ENCODE measurements at places on chromosomes 2 and 18.
A peak's percentile ranks its signal among the peaks of the same experiment; 100 is the strongest.

DNA sequence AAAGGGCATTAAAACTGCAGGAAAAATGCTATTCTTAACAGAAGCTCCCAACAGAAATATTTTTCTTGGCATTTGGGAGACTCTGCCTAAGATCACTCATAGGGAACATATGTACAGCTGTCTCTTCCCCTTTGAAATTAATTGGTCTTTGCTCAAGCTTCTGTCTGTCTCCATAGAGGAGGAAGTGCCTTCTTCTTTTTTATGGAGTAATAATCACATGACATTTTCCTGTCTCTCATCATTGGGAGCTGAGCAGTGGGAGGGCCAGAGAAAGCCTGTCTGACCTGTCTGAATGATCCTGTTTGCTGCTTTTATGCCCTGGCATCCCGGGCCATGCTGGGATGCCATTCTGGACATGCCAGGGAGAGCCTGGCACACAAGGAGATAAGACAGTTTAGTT lies 145.6 kb downstream of the AQP4 start:
- DNase-seq = no peak
- no peak overlapping the region for H3K4me3 ChIP-seq
- no peaks in the 10 kb centered on the region for H3K36me3 ChIP-seq

- H3K4me3 ChIP-seq = no peak overlapping the region
- H3K36me3 ChIP-seq = no peaks in the 10 kb centered on the region
- H3K27me3 ChIP-seq = no peaks in the 10 kb centered on the region
- DNase-seq = no peak
- no peaks in the 10 kb centered on the region for H3K4me1 ChIP-seq
Observed at GRCh38 chr2:175490360-175490791, 308.9 kb upstream of the ATP5MC3 start.

- no peak overlapping the region for H3K4me3 ChIP-seq
- no peaks in the 10 kb centered on the region for H3K27me3 ChIP-seq
- H3K36me3 ChIP-seq = no peaks in the 10 kb centered on the region
- peaks cover 17% of the 10 kb centered on the region for H3K4me1 ChIP-seq
Observed at GRCh38 chr2:189837326-189837725, 53.1 kb downstream of the PMS1 start.

GRCh38 chr2:179165356-179166000 lies 99.2 kb downstream of the SESTD1 start:
- no peak for DNase-seq
- no peaks in the 10 kb centered on the region for H3K36me3 ChIP-seq
- no peak overlapping the region for H3K27ac ChIP-seq
- no peaks in the 10 kb centered on the region for H3K27me3 ChIP-seq
- no peak overlapping the region for H3K4me3 ChIP-seq

DNA sequence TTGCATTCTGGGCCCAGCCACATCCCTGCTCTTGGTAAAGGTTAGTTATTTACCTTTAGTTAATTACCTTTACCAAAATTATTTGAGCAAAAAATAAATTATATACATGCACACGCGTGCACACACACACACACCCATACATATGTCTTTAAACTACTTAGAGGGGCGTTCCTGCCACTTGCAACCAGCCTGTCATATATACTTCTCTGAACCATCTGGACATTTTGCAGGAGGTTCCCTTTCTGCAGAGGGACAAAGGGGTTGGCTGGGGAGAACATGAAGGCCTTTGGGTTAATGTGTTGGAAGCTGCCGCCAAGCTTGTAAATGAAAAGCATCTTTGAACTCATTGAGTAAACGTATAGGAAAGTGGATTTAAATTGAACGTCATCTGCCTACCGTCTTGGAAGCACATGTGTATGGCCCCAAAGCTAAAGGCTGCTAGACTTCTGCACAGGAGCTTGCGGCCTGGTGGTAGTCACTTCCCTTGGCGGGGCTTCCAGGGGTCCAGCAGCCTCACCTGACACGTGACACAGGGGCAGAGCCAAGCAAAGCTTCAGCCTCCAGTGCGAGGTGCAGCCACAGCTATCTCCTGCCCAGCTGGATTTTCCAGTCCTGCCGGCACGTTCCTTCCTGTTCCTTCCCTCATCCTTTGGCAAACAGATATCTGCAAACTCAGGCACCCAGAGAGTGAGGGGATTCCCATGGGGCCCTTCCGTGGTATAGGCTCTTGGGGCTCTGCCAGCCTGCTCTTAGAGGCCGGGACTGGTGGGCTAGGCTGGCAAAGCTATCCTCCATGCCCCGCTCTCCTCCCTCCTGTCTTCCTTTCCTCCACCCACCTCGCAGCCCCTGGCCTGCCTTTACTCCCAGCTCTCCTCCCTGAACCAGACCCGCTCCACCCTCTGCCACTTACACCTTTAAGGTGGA lies 46.1 kb downstream of the SERTAD2 start:
- H3K27me3 ChIP-seq = no peaks in the 10 kb centered on the region
- no peaks in the 10 kb centered on the region for H3K36me3 ChIP-seq
- no peak overlapping the region for H3K4me3 ChIP-seq
- no peak overlapping the region for H3K27ac ChIP-seq
- DNase-seq = no peak
- H3K4me1 ChIP-seq = peaks cover 11% of the 10 kb centered on the region

DNA sequence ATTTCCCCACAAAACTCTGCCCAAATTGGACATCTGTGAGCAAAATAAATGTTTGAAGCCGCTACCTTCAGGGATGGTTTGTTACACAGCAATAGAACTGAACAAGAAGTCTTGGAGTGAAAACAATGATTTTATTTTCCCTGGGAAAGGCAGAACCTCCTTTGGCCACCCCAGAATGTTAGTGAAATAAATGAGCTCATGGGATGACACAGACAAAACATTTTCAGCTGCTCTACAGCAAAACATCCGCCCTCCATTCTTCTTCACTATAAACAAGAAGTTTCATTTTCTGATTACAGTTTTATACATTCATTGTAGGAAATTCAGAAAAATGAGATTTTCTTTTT lies 4.3 kb upstream of the EFHD1 start:
- no peaks in the 10 kb centered on the region for H3K36me3 ChIP-seq
- no peak overlapping the region for H3K27ac ChIP-seq
- peaks cover 17% of the 10 kb centered on the region for H3K27me3 ChIP-seq
- no peak for DNase-seq
- H3K4me1 ChIP-seq = no peaks in the 10 kb centered on the region

DNA sequence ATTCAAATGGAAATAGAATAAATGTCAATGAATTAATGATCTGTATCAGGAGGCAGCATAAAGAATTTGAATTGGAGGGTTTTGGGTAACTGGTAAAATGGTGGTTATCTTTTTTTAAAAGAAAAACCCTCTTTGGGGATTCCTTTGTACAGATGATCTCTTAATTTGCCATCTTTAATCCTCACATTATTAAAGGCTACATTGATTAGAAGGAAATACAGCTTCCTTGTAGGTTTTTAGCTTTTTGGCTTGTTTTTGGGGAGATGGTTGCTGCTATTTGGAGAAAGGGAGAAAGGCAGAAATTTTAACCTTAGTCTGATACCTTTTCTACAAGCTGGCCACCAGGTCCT lies 600 bp upstream of the MAPRE2 start:
- no peak for DNase-seq
- H3K4me1 ChIP-seq = peaks cover 17% of the 10 kb centered on the region
- H3K4me3 ChIP-seq = peak overlapping the region; percentile 95
- no peaks in the 10 kb centered on the region for H3K36me3 ChIP-seq
- H3K27ac ChIP-seq = peak overlapping the region; percentile 76

DNA sequence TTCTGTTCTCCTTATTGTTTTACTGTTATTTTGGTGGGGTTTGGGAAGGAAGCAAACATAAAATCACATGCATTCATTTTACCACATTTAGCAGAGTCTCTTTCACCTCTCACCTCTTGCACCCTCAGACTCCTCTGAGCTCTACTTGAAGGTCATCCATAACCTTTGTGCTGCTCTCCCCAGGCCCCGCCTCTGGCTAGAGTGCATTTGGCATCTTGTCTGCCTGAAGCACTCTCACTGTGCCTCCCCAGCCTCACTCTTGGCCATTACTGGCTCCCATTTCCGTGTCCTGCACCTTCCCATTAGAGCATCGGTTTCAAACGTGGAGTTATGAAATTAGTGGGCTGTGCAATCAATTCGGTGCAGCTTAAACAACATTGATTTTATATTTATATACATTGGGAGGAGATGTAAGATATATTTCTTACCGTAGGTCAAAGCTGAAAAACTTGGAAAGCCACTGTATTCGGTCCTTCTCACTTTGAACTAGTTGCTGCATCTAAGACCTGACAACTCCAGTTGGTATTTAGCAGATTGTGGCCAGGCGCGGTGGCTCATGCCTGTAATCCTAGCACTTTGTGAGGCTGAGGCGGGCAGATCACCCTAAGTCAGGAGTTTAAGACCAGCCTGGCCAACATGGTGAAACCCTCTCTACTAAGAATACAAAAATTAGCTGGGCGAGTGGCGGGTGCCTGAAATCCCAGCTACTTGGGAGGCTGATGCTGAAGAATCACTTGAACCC lies 6.9 kb upstream of the ZFAND2B start:
- DNase-seq = no peak
- H3K4me1 ChIP-seq = no peaks in the 10 kb centered on the region
- H3K36me3 ChIP-seq = no peaks in the 10 kb centered on the region
- no peaks in the 10 kb centered on the region for H3K27me3 ChIP-seq

GRCh38 chr2:15747603-15748471 lies 156.2 kb downstream of the DDX1 start:
- no peaks in the 10 kb centered on the region for H3K36me3 ChIP-seq
- H3K4me3 ChIP-seq = no peak overlapping the region
- no peak overlapping the region for H3K27ac ChIP-seq
- no peaks in the 10 kb centered on the region for H3K4me1 ChIP-seq
- no peaks in the 10 kb centered on the region for H3K27me3 ChIP-seq

GRCh38 chr2:237758185-237758584 lies 40.4 kb upstream of the RBM44 start:
- H3K36me3 ChIP-seq = peaks cover 3% of the 10 kb centered on the region
- H3K27me3 ChIP-seq = no peaks in the 10 kb centered on the region
- H3K27ac ChIP-seq = no peak overlapping the region
- DNase-seq = no peak

DNA sequence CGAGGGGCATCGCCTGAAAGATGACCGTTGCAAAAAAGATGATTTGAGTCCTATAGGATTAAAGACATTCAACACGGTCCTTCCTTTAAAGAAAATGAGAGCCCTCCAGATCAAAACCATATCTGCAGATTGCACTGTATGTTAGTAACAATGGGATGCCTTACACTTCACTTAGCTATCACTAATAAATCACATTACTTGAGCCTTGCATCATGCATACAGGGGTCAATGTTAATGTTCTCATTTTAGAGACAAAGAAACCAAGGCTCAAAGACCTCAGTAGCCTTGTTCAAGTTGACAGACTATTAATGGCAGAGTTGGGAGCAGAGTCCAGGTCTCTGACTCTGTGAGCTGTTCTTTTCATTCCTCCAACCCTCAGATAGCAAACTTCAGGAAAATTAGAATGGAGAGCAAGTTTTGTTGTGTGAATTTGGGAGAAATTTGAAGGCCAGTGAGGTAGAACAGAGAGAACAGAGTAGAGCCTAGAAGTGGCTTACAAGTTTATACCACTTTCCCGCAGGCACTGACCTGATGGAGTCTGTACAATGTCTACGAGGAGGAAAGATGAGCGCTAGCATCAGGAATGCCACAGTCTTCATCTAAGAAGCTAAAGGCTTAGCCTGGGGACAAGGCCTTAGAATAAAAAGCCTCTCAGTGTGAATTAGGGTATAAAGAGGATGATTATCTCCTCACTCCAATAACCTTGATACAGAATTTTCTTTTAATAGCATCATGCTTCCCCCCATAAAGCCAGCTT lies 48.3 kb downstream of the TRIB2 start:
- no peaks in the 10 kb centered on the region for H3K4me1 ChIP-seq
- no peaks in the 10 kb centered on the region for H3K36me3 ChIP-seq
- no peak for DNase-seq

DNA sequence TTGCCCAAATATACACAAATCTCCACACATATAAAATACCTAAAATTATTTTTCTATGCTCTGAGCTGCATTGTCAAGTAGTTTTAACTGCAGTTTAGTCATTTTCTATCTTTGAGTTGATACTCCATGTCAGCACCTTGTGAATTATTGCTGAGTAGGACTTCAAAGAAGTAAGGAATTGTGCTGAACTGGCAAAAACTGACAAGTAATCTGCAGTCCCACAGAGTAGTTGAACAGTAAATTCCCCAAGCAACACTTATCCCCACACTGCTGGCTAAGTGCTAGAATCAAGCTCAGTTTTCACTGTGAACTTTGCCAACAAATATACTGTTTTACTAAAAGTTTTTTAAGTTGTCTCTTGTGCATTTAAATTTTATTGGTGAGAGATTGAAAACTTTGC lies 141.8 kb upstream of the ST6GAL2 start:
- H3K27ac ChIP-seq = no peak overlapping the region
- no peak overlapping the region for H3K4me3 ChIP-seq
- no peaks in the 10 kb centered on the region for H3K27me3 ChIP-seq
- H3K36me3 ChIP-seq = no peaks in the 10 kb centered on the region
- H3K4me1 ChIP-seq = no peaks in the 10 kb centered on the region
- DNase-seq = peak; percentile 10

DNA sequence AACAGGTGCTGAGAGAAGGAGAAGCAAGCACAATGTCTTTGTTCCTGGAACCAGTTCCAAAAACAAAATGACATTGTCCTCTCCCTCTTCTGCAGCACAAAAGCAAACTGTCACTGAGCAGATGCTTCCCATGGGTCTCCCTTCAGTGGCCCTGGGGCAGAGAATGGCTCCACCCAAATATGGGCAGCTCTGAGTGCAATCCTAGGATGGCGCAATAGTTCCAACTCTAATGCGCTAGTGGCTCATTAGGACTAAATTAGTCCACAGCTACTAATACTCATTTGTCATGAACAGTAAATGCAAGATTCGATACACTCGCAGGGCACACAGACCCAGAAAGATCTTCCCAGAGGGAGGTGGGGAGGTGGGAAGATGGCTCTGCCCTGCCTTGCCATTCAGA lies 205.2 kb upstream of the CHAC2 start:
- DNase-seq = no peak
- H3K4me3 ChIP-seq = no peak overlapping the region
- H3K4me1 ChIP-seq = no peaks in the 10 kb centered on the region

- H3K36me3 ChIP-seq = no peaks in the 10 kb centered on the region
- no peak overlapping the region for H3K4me3 ChIP-seq
- DNase-seq = no peak
- H3K27ac ChIP-seq = no peak overlapping the region
Observed at GRCh38 chr2:197136452-197136851, 174.1 kb downstream of the ANKRD44 start.

GRCh38 chr2:168712053-168712452 lies 90.4 kb upstream of the NOSTRIN start:
- H3K36me3 ChIP-seq = no peaks in the 10 kb centered on the region
- peak; percentile 64 for DNase-seq
- peaks cover 11% of the 10 kb centered on the region for H3K4me1 ChIP-seq
- no peaks in the 10 kb centered on the region for H3K27me3 ChIP-seq
- H3K4me3 ChIP-seq = no peak overlapping the region
- peak overlapping the region; percentile 11 for H3K27ac ChIP-seq

DNA sequence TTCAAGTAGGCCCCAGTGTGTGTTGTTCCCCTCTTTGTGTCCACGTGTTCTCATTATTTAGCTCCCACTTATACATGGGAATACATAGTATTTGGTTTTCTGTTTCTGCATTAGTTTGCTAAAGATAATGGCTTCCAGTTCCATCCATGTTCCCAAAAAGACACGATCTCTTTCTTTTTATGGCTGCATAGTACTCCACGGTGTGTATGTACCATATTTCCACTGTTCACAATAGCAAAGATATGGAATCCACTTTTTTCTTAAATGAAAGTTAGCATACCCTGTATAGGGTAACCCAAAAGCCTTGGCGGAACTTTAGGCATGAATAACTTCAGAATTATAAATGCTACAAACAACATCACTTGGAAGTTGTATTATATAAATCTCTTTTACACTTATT lies 83.4 kb upstream of the NDUFV2 start:
- no peak overlapping the region for H3K4me3 ChIP-seq
- no peaks in the 10 kb centered on the region for H3K27me3 ChIP-seq
- no peaks in the 10 kb centered on the region for H3K36me3 ChIP-seq
- no peak overlapping the region for H3K27ac ChIP-seq
- H3K4me1 ChIP-seq = peaks cover 37% of the 10 kb centered on the region

GRCh38 chr2:121709776-121710469 lies 26.8 kb downstream of the NIFK start:
- no peak for DNase-seq
- H3K4me1 ChIP-seq = no peaks in the 10 kb centered on the region
- no peak overlapping the region for H3K27ac ChIP-seq
